ENCODE measurements at places on chromosomes 12 and 14. TPM values are rescaled to one million over a fixed set of nuclear protein-coding genes. Genes with fewer than 3 reads are reported as not detected.

Gene TAS2R20
- 3.8 TPM for total RNA-seq

GRCh38 chr14:56812364-56813141, 2.3 kb upstream of the OTX2 start:
- DNase-seq: no peak

DNA sequence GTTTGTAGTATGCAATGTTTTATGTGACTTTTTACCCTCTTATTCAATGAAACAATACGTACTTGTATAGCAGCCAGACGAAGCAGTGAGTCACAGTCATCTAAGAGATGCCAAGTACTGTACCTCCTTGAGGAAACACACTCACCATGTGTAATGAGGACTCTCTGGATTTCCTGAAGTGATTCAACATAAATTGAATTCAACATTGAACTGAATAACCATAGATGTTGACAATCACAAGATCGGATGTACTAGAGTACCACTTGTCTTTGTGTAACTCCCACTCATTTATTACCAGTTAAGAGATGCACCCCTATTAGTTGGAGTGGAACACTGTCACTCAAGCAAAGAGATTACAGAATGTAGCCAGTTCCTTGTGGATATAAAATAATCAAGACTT, 175.2 kb upstream of the HMGA2 start:
- DNase-seq: no peak

- DNase-seq: no peak
Observed at GRCh38 chr12:58602179-58602578, 318.1 kb downstream of the LRIG3 start.

Gene ST8SIA1
- 5.3 TPM for total RNA-seq

DNA sequence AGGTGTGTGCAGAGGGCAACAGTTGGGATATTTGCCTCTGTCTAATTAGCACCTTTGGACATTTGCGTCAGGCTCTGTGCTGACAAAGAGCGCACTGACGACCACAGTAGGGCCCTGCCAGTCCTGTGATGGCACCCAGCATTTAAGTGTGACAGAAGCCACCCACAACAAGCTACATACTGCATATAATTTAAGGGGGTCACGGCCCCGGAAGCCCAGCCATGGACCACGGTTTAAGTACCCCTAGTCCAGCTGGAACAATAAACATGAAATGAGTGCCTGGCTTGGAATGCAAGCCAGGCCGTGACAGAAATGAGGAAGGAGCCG, 16.8 kb upstream of the DYNC1H1 start:
- no peak for DNase-seq

Gene LARP4
- 58.5 TPM for total RNA-seq

Gene BLOC1S1
- total RNA-seq: 68.5 TPM

Gene CLECL1
- not detected for total RNA-seq

DNA sequence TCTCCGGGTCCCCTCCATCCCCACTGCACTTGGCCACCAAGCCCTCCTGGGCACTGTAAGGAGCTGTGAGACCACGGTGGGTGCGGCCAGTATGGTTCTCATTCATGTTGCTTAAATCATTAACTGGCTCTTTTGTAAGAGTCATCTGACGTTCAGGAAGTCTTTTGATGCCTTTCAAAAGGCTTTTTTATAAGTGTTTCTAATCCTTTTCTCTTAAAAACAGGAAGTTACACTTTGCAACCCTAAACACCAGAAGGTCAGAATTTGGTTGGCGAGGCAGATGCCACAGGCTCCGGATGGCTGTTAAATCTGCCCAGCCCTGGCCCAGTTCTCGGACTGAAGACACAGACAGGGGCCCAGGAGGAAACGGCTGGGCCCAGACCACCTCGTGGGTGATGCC, 26.1 kb upstream of the DIO3 start:
- DNase-seq: no peak

Gene CCDC60
- total RNA-seq: 23.4 TPM

DNA sequence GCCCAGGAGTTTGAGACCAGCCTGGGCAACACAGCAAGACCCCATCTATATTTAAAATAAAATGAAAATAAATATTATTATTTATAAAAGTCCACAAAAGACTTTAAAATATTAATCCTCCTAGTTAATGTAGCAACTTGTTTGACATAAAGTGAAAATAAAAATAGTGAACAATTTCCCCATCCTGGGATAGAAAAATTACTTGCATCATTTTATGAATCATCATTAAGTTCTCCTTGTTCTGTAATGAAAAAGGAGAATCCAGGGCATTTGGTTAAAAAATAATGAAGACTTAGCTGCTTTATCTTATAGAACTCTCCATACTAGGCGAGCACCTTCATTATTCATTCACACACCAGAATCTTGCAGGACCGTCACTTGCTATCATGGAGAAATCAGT, 66.1 kb downstream of the ELK3 start:
- DNase-seq: no peak

DNA sequence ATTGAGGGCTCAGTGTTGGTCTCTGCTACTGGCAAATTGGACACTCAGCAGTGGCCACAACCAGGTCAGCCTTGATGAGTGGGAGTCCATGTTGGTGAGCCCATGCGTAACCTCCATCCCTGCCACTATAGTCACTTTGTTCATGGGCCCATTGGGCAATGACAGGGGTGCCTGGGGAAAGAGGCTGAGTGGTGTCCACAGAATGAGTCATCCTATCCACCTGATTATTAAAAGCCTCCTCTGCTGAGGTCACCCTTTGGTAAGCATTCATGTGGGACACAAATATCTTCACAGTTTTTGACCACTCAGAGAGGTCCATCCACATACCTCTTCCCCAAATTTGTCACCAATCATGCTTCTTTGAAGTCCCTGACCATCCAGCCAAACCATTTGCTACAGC, 50.0 kb downstream of the FIGNL2 start:
- DNase-seq: no peak

DNA sequence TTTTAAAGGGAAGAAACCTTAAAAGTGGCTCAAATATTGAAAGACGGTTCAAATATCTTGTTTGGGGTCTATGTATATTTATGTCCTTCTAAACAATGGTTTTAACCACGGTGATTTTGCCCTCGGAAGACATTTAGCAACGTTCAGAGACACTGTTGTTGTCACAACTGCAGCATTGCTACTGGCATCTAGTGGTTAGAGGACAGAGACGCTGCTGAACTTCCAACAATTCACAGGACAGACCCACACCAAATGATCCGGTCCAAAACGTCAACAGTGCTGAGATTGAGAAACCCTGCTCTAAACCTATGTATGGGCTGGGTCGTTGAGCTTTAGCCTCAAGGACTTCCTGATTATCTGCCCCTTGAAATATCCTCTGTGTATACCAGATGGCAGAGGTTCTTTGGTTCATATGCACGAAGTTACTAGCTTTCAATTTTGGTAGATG, 1.7 kb downstream of the ANGEL1 start:
- no peak for DNase-seq

GRCh38 chr14:63523735-63524426, 19.3 kb downstream of the PPP2R5E start:
- DNase-seq: no peak

DNA sequence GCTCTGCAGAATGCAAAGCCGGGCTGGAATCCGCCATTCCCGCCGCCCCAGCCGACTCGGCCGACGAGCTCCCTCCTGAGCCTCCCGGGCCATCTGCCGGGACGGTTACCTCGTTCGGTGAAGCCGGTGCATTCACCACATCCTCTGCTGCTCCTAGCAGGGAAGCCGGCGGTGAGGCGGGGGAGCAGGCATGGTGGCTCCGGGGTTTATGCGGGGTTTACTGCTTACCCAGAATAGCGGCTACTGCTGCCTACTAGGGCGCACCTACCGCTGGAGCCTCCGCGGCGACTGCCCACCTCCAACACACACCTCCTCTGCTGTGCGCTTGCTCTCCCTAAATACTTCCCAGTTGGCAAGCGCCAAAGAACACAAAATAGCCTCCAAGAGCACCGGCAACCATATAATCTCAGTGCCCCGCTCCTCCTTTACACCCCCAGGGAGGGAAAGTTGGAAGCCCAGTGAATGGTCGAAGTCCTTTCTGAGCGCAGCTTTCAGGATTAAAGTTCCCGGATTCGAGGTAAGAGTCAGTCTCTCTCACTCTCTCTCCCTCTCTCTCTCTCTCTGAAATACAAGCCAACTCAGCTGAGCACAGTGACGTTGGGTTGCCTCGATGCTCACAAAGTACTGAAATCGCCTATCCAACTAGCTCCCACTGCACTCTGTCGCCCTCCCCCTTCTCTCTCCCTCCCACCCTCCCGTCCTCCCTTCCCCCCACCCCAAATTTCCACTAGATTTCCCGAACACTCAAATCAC, at the start of gene TBX5:
Gene TBX5, minus strand, starts transcription at position 626 of the 753 bp plus-strand sequence. CDS start 2,246 bp downstream, outside the sequence.
- no peak for DNase-seq

Gene FGF6
- not detected for total RNA-seq

GRCh38 chr12:29104516-29104915, 44.6 kb upstream of the FAR2 start:
- DNase-seq: no peak

Gene TEX52
- not detected for total RNA-seq

GRCh38 chr12:1740161-1740948, 49.5 kb downstream of the ADIPOR2 start:
- DNase-seq: no peak

- no peak for DNase-seq
Observed at GRCh38 chr14:42214981-42215491, 608.4 kb downstream of the LRFN5 start.

- no peak for DNase-seq
Observed at GRCh38 chr12:132558861-132559623, 51.3 kb downstream of the LRCOL1 start.

- no peak for DNase-seq
Observed at GRCh38 chr12:92634730-92635129, 68.1 kb upstream of the PLEKHG7 start.

DNA sequence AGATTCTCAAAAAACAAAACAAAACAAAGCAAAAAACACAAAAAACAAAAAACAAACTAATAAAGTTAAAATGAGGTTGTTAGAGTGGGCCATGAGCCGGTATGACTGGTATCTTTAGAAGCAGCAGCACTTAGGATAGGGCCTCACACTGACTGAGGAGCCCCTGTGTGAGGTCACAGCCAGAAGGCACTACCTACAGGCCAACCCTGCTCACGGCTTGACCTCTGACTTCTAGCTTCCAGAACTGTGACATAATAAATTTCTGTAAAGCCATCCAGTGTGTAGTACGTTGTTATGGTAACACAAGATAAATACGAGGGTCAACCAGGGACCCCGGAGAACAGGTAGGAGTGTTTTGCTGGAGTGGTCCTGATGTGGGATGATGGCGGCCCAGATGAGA, 629.6 kb downstream of the VRK1 start:
- no peak for DNase-seq

- DNase-seq: no peak
Observed at GRCh38 chr14:97180304-97181200, 383.4 kb downstream of the VRK1 start.

DNA sequence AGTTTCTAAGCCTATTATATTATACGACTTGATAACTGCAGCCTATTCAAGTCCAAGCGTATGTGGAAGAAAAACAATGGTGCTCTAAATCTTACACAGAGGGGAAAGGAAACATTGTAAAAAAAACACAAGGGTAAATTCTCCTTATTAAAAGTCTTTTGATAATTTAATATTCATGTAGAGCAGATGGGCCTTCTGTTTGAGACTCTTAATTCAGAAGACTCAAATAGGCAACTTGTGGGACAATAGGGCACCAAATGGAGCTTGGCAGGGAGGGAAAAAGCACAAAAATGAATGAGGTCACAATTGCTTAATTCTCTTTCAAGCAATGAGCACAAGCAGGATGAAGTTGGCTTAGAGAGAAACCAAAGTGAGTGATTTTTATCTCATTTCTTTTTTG, 159.4 kb downstream of the NELL2 start:
- no peak for DNase-seq

DNA sequence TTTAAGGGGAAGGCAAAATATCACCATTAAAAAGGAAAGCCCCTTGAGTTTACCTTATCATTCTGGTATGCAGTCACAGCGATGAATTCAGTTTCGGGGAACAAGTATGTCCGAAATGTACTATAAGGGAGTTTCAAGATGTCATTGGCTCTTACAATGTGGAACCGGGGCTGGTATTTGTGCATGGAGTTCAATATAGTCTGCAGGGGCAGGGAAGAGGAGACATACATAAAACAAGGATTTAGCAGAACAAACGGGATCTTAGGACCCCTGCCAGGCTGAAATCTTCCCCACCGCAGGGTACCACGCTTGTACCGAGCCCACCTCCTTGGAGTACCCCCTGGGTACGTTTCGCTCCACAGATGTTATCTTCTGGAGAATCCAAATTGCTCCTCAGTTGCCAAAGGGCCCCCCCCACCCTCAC, 4.5 kb downstream of the TBX3 start:
- DNase-seq: no peak

DNA sequence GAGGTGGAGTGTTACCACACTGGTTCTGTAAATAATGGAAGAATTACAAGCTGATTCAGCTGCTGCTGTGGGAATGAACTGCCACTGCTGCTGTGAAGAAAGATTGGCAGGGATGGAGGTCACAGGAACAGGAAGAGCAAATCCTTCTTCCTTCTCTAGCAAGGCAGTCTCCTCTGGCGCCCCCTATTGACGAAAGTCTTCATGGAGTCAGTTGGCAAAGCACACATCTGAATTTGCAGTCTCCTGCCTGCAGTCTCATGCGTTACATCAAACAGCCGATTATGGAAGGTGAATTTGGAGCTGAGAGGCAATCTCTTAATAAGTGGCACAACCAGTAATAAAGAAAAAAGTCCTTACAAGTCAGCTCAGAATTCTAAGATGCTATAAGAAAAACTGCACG, 106.0 kb upstream of the TMTC1 start:
- peak; percentile 37 for DNase-seq

DNA sequence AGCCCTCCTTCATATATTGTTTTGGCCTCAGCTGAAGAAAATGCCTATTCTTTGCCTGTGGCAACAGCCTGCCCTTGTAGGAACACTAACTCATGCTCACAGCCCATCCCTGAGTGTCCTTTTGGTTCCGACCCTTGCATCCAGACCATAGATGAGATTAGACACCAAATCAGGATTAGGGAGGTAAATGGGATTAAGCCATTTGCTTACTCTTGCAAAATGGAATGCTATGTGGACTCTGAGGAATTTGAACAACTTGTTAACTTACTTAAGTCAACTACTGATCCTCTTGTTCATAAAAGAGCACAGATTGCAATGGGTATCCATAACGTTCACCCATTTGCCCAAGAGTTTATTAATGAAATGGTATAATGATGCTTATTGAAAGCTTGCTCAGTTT, 27.3 kb downstream of the TSHR start:
- DNase-seq: no peak

All from progenitor cell of endocrine pancreas (in vitro differentiated cells).